C1 segment of cervical spinal cord (tissue), 14 donors: ENCODE measurements at places on chromosomes 6 and 20.

- DNase-seq = no peak
Observed at GRCh38 chr20:3670511-3670910, 7.3 kb upstream of the GFRA4 start.

DNA sequence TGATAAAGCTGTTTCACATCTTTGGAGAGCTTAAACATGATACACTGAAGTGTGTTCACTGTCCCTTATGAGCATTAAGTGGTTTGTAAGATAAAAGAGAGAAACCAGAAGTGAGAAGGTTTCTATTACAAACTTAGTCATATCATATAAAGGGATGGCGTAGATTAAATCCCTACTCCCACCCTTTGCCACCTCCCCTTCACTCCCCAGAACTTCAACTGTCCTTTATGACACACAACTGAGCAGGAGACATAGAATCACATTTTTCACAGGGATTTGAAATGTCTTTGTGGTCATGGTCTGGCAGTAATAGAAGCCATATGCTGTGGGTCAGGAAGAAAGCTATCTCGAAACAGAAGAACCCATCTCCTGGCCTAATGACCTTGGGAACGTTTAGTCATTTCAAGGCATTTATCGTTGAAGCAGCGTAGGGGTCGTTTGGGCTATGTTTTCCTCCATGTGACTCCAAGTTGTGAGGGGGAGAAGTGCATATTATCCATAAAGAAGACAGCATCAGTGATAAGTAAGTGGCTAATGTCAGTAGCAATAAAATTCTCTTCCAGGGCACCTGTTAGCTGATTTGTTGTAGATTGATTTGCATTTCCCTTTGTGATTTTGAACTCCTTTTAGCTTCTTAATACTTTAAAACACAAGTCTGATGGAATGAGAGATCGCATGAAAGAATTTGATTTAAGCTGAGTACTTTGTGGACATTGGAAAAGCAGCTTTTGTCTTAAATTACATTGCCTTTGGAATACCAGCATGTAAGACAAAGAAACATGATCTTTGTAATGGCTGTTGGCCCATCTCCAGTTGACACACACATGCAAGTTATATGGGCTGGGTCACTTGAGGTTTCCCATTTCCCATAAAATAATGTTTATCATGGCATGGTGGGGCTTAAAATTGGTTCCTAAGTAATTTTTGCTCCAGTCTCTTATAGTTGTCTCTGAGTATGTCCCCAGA lies 501.5 kb upstream of the FLRT3 start:
- DNase-seq = no peak

DNA sequence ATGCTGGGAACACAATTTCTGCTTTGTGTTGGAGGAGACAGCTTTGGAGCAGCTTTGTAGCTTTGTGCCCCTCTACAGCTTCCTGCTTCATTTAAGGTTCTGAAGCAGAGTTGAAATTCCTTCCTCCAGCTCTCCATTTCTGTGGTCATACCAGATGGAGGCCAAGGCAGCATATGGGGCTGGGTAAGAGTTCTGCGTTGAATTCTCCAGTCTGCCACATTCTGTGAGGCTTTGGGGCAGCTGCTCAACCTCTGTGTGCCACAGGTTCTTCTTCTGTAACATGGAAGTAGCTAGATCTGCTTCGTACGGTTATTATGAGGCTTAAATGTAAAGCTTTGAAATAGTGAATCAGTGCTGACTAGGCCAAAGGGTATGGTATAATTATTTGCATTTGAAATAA lies 2.9 kb upstream of the TRIM26 start:
- DNase-seq = no peak

DNA sequence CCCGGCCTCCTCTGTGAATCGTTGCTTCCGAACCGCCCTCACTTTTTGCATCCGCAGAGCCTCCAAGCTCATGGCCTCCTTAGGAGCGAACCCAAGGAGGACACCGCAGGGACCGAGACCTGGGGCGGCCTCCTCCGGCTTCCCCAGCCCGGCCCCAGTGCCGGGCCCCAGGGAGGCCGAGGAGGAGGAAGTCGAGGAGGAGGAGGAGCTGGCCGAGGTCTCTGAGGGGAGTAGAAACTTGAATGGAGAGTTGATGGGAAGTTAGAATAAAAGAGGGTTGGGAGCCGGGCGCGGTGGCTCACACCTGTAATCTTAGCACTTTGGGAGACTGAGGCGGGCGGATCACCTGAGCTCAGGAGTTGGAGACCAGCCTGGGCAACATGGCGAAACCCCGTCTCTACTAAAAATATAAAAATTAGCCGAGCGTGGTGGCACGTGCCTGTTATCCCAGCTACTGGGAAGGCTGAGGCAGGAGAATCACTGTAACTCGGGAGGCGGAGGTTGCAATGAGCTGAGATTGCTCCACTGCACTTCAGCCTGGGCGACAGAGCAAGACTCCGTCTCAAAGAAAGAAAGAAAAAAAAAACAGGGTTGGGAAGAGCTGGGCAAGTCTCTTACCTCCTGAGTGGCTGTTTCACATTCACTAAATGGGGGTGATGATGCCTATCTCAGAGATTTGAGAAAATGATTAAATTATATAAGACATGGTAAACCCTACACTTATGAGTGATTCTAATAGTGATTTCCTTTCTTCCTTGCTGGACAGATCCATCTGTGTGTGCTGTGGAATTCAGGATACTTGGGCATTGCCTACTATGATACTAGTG lies 805 bp downstream of the MSH5 start:
- no peak for DNase-seq

DNA sequence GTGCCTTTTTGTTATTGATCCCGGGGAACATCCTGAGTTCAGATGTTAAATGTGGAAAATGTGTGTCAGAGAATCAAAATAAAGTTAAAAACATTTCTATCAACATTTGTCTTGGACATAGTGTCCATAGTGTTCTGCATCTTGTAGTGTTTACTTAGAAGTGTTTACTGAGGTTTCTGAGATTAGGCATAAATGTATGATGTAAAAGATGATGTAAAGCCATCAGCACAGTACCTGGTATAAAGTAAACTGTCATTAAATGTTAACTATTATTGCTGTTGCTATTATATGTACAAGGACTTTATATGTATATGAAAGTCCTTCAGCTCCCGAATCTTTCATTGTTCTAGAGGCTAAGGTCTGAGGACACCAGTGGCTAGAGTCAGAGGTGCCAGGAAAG lies 28.2 kb upstream of the VEGFA start:
- DNase-seq = no peak

- DNase-seq = no peak
Observed at GRCh38 chr6:41638935-41639808, 904 bp downstream of the MDFI start.

DNA sequence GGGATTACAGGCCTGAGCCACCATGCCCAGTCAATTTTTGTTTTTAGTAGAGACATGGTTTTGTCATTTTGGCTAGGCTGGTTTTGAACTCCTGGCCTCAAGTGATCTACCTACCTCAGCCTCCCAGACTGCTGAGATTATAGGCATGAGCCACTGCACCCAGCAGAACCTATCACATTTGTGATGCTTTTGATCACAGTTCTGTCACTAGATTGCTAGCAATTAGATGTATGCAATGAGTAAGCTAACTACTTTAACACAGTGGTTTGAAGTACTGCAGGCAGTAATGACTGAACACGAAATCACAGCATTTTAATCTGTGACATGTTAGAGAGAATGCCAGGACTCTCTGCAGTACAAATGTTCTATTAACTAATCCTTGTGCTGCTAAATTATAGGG lies 19.6 kb upstream of the SAMHD1 start:
- DNase-seq = no peak

DNA sequence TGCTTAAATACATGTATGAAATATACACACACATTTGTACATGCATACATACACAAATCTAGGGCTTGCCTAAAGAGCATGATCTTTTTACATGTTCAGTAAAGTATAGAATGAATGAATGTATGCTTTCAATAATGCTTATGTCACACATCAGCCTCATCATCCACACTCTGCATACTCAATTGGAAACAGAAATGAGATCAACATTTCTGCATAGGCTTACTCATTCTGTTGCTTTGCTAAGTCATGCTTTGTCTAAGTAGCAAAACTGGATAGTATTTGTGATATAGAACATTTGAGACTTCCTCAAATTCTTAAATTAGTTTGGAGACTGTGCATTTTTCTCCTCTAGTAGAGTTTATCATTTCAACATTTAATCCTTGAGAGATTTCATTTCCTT lies 343.3 kb downstream of the ADGRB3 start:
- no peak for DNase-seq

DNA sequence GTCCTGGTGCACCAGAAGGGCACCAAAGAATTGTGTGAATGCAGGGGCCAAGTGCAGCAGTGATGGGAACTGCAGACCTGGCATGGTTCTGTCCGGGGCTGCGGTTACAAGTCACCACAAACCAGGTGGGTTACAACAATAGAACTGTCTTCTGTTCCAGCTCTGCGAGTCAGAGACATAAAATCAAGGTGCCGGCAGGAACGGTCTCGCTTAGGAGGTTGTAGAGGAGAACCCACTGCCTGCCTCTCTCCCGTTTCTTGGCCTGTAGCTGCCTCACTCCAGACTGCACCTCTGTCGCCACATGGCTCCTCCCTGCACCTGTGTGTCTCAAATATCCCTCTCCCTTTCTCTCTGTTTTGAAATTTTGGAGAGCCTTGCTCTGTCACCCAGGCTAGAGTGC lies 143.3 kb downstream of the TAF4 start:
- no peak for DNase-seq
